SHP77 treated with DMSO at 0.1 percent for 48 hours (cell line): ENCODE measurements at places on chromosomes 4 and X.

DNA sequence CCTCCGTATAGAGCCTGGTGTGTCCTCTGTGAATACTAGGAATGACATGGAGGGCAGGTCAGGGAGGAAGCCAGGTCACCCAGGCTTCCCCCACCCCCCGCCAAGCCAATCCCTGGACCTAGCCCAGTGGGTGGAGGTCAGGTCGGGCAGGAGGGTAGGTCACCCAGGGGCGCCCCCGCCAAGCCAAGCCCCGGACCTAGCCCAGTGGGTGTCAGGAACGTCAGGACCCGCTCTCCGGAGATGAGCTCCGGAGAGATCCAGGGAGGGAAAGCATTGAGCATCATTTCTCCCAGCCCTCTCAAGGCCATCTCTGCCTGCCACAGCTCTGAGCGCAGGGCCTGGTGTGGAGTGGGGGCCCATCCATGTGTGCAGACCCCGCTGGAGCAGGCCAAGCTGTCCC lies 48.6 kb downstream of the WFS1 start:
- DNase-seq: no peak

DNA sequence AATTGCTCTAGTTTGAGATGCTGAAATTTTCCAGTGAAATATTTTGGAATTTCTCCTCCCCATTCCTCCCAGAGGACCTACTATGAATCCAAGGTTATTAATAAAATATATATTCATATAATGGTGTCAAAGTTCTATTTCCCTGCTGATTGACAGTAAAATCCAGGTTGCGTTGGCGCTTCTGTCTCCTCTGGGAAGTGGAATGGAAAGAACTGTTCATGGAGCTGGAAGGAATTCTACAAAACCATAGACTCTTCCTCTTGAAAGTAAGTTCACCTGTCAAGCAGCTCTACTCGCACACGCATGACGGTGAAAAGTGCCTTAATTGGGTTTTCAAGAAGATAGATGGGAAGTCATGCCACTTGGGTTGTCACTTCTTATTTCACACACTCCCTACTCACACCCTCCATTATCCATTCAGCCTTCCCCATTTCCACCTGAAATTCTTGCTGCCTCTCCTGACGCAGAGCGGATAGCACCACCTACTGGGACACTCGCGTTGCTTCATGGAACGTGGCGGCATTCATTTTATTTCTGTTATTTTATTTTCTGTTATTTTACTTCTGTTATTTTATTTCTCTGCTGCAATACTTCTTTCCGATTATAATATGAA lies 351.6 kb downstream of the NLGN4X start:
- DNase-seq: no peak

DNA sequence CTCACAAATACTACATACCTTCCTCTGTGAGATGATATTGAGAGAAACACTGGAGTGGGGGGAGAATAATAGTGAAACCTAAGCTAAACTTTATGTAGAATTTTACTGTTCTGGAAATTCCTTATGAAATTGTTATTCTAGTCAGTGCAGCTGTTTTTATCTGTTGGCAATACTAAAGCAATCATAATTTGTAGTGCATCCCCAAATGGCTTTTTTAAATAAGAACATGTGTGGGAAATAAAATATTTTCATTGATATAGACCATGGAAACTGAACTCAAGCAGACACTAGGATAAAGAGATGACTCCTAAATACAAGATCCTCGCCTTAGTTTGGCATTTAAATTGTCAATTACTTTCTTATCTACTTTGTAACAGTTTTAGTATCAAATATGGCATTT lies 51.1 kb downstream of the SEC24D start:
- DNase-seq: no peak

- DNase-seq: no peak
Observed at GRCh38 chrX:20116087-20116576, 575 bp downstream of the MAP7D2 start.

- no peak for DNase-seq
Observed at GRCh38 chr4:40963897-40964478, 214.2 kb downstream of the NSUN7 start.

DNA sequence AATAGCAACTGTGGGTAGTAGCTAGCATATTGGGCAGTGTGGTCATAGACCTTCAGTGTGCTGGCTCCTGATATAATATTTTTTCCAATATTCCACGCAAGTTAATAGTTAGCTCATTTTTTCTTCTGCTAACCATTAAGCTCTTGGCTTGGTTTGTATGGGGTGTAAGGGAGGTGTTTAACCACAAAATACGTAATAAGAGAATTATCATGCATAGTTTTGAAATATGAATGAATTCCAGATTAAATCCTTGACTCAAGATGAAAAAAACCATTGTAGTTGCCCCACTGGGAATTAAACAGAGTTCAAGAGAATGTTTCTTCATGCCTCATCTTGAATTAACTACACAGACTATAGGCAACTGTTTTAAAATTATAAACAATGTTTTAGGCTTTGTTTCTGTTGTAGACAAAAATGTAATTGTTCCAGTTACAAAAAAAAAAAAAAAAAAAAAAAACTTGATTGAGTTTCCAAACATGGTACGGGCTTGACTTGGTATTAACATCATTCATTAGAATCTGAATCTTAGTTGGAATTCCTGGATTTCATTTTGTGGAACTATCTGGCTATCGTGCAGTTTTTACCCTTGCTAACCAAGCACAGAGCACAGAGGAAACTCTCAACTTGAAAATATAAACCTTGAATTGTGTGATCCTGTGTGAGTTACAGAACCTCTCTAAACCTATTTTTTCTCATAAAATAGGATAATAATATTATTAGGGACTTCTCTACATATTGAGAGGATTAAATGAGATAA lies 28.4 kb downstream of the CXCL1 start:
- no peak for DNase-seq

- no peak for DNase-seq
Observed at GRCh38 chr4:84502955-84503373, 3.9 kb upstream of the NKX6-1 start.

DNA sequence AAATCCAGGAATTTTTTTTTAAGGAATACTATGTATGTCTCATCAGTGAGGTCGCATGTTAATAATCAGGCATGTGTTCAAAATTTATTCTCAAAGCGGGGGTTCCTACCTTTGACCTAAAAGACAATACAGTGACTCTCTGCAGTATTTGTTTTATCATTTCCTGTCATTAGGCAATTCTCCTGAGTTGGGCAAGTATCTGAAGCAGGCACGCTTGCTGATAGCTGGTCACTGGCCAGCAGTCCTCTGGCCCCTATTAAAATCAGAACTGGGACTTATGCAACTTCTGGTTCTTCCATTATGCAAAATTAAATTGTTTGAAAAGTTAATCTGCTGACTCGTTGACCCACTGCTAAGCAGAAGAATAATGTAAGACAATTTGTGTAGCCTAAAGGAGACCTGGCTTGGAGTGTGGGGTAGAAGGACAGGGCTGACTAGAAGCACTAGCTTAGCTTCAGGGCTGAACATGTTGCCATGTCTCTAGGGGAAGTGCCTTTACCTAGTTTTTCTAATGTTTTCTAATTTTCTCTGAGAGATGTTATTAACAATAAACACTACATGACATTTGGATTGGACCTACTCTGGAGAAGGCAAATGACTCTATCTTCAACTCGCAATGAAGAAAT lies 36.0 kb upstream of the GABRA2 start:
- DNase-seq: no peak

DNA sequence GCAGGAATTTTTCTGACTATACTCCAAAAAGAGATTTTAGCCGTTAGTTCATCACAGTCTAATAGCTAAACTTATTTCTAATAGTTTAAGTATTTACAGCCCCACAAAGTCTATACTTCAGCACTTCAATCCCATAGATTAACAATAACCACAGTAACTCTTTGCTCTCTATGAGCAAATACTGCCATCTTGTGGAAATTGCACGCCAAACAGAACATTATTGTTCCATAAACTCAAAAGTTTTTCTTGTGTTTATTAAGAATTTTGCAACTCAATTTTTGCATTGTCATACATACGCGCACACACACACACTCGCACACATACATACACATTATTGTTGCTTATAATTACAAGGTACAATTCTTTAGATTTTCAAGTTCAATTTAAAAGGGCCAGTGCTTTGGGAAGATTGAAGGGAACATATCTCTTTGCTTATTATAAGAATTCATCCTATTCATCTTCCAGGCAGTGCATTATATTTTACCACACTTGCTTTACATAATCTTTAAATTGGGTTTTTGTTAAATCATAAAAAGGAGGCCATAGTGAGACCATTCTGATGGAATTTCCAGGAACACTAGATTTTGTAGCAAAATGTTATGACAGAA lies 63.8 kb upstream of the ATOH1 start:
- DNase-seq: no peak

DNA sequence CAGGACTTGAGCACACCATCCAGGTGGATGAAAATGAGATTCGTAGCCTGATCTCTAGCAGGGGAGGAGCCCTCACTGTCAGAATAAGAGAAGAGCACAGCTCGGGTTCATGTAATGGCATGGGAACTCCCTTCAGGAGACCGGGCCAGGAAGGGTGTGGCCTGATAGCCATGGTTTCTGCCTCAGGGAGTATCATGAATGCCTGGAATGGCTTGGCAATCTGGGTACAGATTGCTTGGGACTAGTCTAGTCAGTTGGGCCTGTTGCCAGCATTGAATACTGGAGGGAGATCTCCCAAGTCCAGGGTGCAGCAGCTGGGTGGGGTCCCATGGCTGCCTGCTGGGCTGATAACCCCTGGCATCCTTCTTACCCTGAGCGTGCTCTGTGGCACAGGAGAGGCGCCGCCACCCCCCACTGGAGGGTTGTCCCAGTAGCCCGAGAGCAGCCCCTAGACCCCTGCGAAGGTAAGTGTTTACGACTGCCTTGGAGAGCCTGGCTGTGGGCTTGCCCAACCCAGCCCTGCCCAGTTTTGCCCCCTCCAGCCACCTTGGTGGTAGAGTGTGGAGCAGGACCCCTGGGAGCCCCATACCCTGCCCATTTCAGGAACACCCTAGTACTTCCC lies 298.8 kb downstream of the TEX13A start:
- DNase-seq: no peak

DNA sequence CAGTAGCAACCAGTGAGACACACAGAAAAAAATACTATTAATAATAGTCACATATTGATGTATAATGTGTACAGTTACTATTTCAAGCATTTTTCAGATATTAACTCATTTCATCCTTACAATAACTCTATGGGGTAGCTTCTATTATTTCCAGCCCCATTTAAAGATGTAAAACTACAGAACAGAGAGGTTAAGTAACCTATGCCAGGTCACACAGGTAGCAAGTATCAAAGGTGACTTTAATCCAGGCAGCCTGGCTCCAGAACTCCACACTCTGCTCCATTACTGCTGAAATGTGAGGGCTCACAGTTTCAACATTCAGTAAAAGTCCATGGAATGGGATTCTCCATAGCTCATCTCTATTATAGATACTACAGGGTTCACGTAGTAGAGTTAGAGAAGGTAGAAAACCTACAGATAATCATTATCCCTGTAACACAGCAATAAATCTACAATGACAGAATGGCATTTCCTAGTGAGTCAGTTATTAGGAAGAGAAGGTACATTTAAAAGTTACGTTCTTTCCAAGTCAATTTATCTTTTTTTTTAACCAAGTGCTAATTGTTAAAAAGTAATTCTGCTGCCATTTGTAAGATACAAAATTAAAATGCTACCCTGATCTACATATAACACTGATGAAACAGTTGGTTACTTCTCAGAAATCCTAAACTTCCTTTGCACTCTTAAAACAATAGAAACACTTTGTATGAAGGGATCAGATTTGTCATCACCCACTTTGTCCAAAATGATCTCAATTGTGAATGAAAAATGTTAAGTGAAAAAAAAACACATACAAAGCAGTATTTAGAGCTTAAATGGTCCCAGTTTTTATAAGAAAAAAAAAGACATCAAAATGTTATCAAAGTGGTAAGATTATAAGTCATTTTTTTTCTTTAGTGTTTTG lies 18.7 kb downstream of the RELL1 start:
- DNase-seq: no peak

DNA sequence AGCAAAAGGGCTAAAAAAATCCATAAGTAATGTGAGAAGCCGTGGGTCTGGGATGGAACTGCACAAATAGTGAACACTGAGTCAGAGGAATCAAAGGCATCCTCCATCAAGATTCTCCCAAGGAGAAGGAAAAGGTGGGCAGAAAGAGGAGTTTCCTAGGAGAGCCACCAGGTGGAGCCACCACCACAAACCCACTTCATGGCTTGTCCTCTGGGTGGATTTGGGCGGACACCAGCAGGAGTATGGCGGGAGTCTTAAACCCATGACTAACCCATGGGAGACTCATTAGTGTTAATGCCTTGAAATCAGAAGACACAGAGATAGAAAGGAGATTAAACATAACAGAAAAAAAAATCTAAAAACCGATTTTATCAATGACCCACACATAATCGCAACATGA lies 147.7 kb downstream of the SH3KBP1 start:
- peak; percentile 1 for DNase-seq

DNA sequence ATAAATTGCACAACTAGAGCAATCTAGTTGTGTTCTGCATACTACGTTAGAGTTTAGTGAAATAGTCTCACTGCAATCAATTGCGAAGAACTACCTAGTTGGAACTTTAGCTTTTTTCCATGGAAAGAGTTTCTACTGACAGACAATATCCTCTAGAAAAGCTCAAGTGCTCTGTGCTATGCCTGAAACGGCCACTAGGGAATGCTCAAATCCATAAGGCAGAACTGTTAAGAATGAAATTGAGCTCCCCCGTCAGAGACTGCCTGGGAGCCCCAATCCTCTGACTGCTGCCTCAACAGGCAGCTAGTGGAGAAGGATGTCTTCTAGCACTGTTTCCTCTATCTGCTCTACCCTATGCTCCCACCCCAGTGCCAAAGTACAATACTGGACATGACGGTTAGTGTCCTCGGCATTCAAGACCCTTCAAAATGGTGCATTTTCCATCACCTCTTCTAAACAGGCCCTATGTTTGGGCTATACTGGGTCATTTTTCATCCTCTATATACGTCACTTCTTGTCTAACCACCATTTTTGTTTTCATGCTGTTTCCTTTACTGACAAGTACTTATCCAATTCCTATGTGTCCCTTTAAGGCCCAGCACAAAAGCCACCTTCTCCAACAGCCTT lies 35.3 kb downstream of the FRMD7 start:
- DNase-seq: no peak
